ENCODE measurements at places on chromosomes 5 and 9. TPM values are rescaled to one million over a fixed set of nuclear protein-coding genes. Genes with fewer than 3 reads are reported as not detected.

DNA sequence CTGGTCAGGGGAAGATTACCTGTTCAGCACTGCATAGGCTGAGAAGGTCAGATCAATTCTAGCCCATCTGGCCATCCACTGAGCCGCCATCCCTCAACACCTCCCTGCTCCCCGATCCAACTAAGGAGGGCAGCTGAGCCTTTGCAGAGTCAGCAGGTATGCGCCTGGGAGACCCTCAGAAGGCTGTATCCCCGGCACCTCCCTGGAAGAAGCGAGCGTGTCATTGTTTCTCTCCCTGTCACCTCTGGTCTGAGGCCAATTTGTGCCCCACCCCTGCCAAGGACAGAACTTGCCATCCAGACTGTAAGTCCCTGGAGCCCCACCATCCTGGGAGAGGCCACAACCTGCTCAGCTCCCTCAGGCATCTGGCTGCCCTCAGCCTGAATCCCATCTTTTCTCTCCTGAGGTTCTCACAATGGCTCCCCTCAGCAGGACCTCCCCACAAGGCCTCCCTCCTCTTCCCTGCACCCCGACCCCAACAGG is 2.6 kb downstream of the CLTB start:
- no peak overlapping the region for H3K4me3 ChIP-seq
- no peaks in the 10 kb centered on the region for H3K27me3 ChIP-seq
- H3K4me1 ChIP-seq = no peaks in the 10 kb centered on the region
- no peak for DNase-seq
- peak overlapping the region; percentile 50 for H3K27ac ChIP-seq

GRCh38 chr5:139196296-139196956 is 1.7 kb downstream of the SIL1 start:
- DNase-seq = no peak
- H3K4me1 ChIP-seq = peaks cover 16% of the 10 kb centered on the region
- H3K4me3 ChIP-seq = no peak overlapping the region
- no peaks in the 10 kb centered on the region for H3K27me3 ChIP-seq

DNA sequence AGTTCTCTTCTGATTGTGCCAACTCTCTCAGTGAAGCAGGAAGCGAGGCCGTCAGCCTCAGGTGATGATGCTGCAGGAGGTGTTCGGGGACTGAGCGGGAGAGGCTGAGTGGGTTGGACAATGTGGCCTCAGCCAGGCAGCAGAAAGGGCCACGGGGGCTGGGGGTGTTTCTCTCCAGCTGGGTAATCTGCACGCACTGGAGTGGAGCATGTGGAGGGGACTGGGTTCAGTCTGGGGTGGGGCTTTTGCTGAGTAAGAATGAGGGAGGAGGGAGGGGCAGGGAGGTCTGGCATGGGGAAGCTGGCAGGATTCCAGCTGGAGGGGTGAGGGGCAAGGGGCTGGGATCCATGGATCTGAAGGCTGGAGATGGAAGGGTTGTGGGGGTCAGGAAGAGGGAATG is 60.8 kb upstream of the PHYKPL start:
- H3K4me3 ChIP-seq = no peak overlapping the region
- H3K27me3 ChIP-seq = no peaks in the 10 kb centered on the region
- no peaks in the 10 kb centered on the region for H3K4me1 ChIP-seq
- H3K27ac ChIP-seq = no peak overlapping the region

DNA sequence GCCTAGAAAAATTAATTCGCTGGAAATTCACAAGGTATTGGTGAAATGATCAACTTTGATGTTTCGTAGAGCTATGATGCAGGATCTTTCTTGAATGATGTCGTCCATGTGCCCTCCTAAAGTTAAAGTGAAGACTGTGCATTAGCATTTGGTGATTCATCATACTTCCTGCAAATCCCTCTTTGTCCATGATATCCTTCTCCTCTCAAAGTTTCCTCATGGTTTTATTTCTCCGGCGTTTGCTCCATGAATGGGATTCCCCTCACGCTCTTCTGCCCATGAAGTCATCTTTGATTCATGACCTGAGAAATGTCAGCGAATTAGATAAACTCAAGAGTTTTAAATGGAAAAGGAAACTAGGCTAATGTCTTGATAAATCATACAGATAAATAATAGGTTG is 372.7 kb downstream of the PSAT1 start:
- no peak overlapping the region for H3K27ac ChIP-seq
- H3K4me3 ChIP-seq = no peak overlapping the region
- H3K36me3 ChIP-seq = no peaks in the 10 kb centered on the region
- no peak for DNase-seq
- H3K27me3 ChIP-seq = no peaks in the 10 kb centered on the region

DNA sequence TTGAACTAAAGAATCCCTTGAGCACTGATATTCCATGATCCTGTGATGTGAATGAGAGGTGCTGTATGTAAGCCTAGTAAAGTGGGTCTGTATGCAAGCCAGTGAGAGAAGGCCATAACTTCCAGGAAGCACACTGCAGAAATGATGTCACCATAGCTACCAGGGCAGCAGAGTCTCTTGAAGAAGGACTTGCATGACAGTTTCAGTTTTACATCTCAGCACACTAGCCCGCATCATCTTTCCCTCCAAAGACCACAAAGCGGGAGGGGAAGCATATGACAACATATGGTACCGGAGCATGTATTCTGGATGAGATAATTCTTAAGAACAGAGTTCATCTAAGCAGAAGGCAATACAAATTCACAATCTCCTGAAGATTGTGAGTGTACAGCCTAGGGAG is 37.6 kb upstream of the MAST4 start:
- no peaks in the 10 kb centered on the region for H3K36me3 ChIP-seq
- H3K4me3 ChIP-seq = no peak overlapping the region
- no peak overlapping the region for H3K27ac ChIP-seq
- DNase-seq = no peak
- H3K27me3 ChIP-seq = no peaks in the 10 kb centered on the region

- peaks cover 7% of the 10 kb centered on the region for H3K36me3 ChIP-seq
- H3K4me3 ChIP-seq = no peak overlapping the region
Observed at GRCh38 chr5:141388661-141389060, 1.2 kb downstream of the PCDHGB4 start.

DNA sequence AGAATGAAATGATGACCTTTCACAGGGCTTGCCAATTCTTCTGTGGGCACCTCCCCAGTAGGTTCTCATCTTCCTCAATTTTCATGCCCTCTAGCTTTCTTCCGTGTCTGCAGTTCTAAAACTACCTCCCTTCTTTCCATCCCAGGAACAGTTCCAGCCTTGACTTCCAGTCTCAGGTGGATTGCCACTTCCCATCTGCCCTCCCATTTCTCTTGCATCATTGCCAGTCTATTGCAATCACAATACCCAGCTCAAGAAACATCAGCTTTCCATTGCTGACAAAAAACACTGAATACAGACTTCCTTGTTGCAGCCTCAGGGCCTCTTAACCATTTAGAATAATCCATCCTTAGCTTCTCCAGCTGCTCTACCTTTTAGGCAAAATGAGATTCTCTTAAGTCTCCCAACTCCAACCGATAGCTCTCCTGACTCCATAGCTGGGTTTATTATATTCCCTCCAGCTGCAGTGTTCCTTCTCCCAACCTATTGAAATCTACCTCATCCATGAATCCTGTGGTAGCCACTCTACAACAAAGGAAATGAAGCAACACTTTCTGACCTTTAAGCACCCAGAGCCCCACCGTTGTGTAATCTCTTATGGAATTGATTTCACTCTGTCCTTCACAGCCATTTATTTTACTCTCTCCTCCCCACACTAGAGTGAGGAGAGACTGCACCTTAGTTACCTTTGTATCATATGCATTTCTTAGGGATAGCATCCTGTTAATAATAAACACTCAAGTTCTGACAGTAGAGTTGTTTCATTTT is 75.6 kb upstream of the PCA3 start:
- H3K36me3 ChIP-seq = no peaks in the 10 kb centered on the region
- no peak overlapping the region for H3K4me3 ChIP-seq
- no peak overlapping the region for H3K27ac ChIP-seq

GRCh38 chr5:157352756-157353340 is 86.9 kb downstream of the CYFIP2 start:
- H3K4me3 ChIP-seq = no peak overlapping the region
- H3K4me1 ChIP-seq = peaks cover 4% of the 10 kb centered on the region
- DNase-seq = peak; percentile 34
- no peaks in the 10 kb centered on the region for H3K27me3 ChIP-seq
- H3K27ac ChIP-seq = no peak overlapping the region
- H3K36me3 ChIP-seq = no peaks in the 10 kb centered on the region

DNA sequence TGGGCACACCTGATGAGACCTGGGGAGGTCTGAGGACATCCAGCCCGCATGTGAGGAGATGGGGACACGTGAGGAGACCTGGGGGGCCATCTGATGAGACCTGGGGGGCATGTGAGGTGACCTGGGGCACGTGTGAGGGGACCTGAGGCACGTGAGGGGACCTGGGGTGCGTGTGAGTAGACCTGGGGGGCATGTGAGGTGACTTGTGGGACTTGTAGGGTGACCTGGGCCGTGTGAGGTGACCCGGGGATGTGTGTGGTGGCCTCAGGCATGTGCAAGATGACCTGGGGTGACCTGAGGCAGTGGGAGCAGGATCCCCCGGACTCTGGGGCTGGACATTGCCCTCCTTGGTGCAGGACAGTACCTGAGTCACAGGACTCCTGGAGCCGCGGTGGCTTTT is 30.6 kb downstream of the PNPLA7 start:
- no peak for DNase-seq
- no peak overlapping the region for H3K4me3 ChIP-seq
- no peak overlapping the region for H3K27ac ChIP-seq
- H3K27me3 ChIP-seq = no peaks in the 10 kb centered on the region
- no peaks in the 10 kb centered on the region for H3K36me3 ChIP-seq
- no peaks in the 10 kb centered on the region for H3K4me1 ChIP-seq

GRCh38 chr5:94613583-94613982 is 4.8 kb downstream of the KIAA0825 start:
- H3K4me1 ChIP-seq = no peaks in the 10 kb centered on the region
- H3K36me3 ChIP-seq = no peaks in the 10 kb centered on the region
- H3K4me3 ChIP-seq = no peak overlapping the region

- no peaks in the 10 kb centered on the region for H3K27me3 ChIP-seq
- H3K4me3 ChIP-seq = no peak overlapping the region
- H3K4me1 ChIP-seq = no peaks in the 10 kb centered on the region
- H3K27ac ChIP-seq = no peak overlapping the region
- no peaks in the 10 kb centered on the region for H3K36me3 ChIP-seq
- DNase-seq = no peak
Observed at GRCh38 chr5:67377631-67378030, 181.0 kb upstream of the CD180 start.

DNA sequence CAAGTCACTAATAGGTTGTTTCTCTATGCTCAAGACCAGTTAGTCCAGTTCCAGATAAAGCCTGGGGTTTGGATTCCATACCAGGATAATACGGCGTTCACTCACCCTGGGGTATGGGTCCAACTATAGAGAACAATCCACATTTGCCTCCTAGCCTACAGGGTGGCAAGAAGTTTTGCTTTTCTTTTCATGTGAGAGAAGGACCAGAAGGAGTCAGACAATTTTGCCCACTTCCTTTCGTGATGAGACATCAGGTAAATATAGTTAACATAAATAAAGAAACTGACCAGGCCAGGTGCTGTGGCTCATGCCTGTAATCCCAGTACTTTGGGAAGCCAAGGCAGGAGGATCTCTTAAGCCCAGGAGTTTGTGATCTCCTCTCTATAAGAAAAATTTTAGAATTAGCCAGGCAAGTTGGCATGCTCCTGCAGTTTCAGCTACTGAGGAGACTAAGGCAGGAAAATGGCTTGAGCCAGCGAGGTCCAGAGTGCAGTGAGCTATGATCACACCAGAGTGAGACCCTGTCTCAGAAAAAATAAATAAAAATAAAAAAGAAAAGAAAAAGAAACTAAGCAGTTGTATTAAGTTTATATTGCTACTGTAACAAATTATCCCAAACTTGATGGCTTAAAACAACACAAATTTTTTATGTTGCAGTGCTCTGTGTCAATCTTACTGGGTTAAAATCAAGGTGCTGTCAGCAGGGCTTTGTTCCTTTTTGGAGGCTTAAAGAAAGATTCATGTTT is 7.5 kb upstream of the REEP5 start:
- peaks cover 6% of the 10 kb centered on the region for H3K4me1 ChIP-seq
- no peaks in the 10 kb centered on the region for H3K27me3 ChIP-seq
- H3K36me3 ChIP-seq = no peaks in the 10 kb centered on the region
- no peak overlapping the region for H3K4me3 ChIP-seq
- DNase-seq = no peak

- no peak for DNase-seq
- H3K36me3 ChIP-seq = no peaks in the 10 kb centered on the region
- H3K4me1 ChIP-seq = no peaks in the 10 kb centered on the region
- H3K27me3 ChIP-seq = no peaks in the 10 kb centered on the region
Observed at GRCh38 chr9:81565609-81566008, 123.7 kb downstream of the TLE1 start.

- H3K4me1 ChIP-seq = peaks cover 9% of the 10 kb centered on the region
- no peaks in the 10 kb centered on the region for H3K27me3 ChIP-seq
- H3K27ac ChIP-seq = no peak overlapping the region
- DNase-seq = no peak
- H3K4me3 ChIP-seq = no peak overlapping the region
Observed at GRCh38 chr9:3179711-3180110, 335.8 kb upstream of the PUM3 start.

DNA sequence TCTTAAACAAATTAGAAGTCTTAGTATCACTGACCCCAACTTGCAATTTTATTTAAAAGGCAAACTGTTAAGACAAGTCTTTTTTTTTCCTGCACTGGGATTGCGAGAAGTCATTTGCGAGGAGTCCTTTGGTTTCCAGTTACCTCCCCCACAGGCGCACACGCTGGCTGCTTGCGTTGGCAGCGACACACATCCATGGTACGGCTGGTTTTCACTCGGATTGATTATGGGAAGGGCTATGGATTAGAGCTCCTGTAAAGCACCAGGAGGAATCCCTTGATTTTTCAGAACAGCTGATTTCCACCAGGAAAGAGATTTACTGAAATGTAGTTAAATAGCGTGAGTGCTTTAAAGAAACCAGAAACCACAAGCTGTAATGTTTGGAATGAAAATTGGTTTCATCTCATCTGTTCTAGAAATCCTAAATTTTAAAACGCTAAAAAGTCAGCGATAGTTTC is 737 bp downstream of the SLC1A3 start:
- H3K27me3 ChIP-seq = no peaks in the 10 kb centered on the region
- no peak for DNase-seq
- H3K4me3 ChIP-seq = peak overlapping the region; percentile 60
- no peaks in the 10 kb centered on the region for H3K36me3 ChIP-seq
- H3K4me1 ChIP-seq = peaks cover 14% of the 10 kb centered on the region

- H3K4me1 ChIP-seq = no peaks in the 10 kb centered on the region
- H3K27ac ChIP-seq = no peak overlapping the region
- no peaks in the 10 kb centered on the region for H3K27me3 ChIP-seq
- no peaks in the 10 kb centered on the region for H3K36me3 ChIP-seq
- H3K4me3 ChIP-seq = no peak overlapping the region
- DNase-seq = no peak
Observed at GRCh38 chr5:128791312-128791711, 174.0 kb upstream of the SLC27A6 start.

The PNPLA7 gene
- total RNA-seq = 4.6 TPM

The FOXD4 gene
- total RNA-seq = not detected

The GLRA1 gene
- total RNA-seq = not detected

The SH3PXD2B gene
- 7.2 TPM for total RNA-seq

The ORM2 gene
- not detected for total RNA-seq
